ENCODE measurements at places on chromosomes 1 and 21.

GRCh38 chr1:178308438-178308837, 188.3 kb downstream of the CLEC20A start:
- DNase-seq = no peak

DNA sequence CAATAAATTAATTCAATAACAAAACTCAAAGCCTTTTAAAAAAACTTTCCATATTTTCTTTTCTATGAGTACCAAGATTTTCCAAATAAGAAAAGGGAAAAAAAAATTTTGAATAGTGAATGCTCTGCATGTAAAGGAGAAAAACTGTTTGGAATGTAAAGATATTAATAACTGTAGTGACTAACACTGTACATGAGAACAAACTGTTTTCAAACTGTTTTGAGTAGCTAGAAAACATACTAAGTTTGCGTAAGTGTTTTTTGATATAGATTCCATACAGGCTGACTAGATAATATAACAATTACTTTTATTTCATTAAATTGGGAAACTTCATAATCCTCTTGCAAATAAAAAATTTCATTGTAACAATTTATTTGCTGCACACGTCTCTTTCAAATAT, 150.5 kb downstream of the DPYD start:
- no peak for DNase-seq

DNA sequence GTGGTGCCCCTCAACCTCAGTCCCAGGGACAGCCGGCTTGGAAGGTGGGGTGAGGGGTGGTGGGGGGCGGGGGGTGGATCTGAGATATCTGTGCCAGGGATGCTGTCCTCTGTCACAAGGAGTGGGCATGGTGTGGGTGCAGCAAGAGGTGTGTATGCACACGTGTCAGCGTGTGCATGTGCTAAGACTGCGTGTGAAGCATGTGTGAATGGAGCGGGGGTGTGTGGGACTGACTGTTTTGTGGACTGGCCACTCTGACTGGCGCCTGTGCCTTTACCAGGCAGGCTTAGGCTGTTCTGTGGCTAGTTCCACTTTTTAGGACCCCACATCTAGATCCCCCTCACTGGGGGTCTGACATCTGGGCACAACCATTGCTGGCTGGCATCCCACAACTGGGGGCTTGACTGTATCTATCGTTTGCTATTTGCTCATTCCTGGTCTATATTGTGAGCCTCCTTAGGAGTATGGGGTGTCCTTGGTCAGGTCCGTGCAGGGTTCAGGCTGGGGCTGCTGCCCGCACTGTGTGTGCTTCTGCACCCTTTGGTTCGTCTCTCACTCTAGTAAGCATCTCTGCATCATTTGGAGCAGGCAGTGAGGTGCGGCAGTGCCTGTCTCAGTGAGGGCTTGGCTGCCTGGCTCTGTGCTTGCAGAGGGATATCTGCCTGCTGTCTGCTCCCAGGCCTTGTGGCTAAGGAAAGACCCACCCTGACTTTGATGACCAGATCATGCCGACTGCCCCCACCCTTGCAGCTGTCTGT, 1.9 kb downstream of the AMPD2 start:
- DNase-seq = no peak

DNA sequence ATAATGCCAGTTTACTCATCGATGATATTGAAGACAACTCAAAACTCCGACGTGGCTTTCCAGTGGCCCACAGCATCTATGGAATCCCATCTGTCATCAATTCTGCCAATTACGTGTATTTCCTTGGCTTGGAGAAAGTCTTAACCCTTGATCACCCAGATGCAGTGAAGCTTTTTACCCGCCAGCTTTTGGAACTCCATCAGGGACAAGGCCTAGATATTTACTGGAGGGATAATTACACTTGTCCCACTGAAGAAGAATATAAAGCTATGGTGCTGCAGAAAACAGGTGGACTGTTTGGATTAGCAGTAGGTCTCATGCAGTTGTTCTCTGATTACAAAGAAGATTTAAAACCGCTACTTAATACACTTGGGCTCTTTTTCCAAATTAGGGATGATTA, 13.7 kb downstream of the GGPS1 start:
- no peak for DNase-seq

DNA sequence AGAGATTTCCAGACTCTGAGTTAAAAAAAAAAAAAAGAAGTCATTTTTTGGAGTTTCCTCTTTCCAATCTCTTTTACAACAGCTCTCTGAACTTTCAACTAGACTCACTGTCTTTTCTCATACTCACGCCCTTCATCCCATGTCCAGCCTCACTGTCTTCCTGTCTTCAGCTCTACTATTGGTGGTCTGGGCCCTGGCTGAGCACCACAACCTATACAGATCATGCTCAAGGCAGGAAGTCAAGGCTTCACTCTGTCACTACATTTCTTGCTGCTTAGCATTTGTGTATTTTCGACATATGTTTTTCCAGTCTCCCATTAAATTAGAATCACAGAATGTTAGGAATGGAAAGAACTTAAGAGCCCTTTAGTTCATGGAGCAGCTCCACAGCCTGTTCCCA, 106.4 kb upstream of the PPP2R5A start:
- no peak for DNase-seq

Measured in stimulated activated CD4-positive, alpha-beta T cell treated with anti-CD3 and anti-CD28 coated beads, Interleukin-4, amount 100 ng/mL, for 48 hours (primary cell).